ENCODE measurements at places on chromosomes 5 and 9.

DNA sequence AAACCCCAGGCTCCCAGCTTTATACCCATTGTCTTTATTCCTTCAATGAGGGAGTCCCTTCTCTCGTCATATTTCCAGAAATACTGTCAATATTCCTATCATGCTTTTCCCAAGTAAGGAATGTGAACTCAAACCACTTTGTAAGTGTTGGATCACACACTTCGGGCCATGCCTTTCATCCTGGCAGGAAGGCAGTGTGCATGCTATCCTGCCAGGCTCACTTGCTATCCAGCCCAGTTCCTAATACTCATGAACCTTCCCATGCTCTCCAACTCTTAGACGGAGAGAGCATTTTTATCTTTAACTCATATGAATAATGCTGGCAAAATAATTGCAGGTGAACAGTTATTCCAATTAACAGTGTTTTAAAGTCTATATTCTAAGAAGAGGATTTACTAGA is 639.9 kb upstream of the ACO1 start:
- DNase-seq: no peak

- DNase-seq: no peak
These were observed 19.3 kb upstream of the SLC25A51 start for GRCh38 chr9:37923118-37923795.

DNA sequence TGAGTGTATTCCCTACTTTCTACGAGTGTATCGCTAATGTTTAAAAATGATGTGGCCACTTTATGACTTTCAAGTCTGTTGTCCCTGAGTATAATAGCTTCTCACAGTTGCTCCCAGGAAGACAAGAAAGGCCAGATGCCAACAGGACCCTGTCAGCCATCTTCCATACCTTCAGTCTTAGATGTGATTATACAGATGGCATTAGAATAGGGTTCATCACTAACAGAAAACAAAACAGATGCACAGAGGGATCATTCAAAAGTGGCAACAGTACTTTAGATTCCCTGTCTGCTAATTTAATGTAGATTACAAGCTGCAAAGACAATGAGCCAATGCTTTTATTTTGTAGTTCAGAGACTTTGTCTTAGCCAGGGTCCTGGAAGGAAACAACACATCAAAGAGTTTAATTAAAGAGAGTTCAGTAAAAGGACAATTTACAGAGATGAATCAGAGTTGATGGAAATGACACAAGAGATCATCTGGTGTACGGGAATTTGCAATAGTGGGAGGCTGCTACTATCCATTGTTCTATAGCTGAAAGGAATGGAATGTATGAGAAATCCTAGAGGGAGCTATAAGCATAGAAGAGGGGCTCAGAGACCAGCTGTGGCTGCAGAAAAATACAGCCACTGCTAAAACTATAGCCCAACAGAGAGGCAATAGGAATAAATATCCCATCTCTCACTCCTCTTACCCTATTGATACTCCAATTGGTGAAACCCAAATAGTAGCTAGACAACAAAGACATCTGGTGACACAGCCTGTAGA is 393.7 kb upstream of the SMC2 start:
- no peak for DNase-seq

GRCh38 chr5:35822511-35822910 is 34.2 kb upstream of the IL7R start:
- DNase-seq: no peak

- no peak for DNase-seq
These were observed 153.2 kb downstream of the GOLPH3 start for GRCh38 chr5:32020946-32021345.

DNA sequence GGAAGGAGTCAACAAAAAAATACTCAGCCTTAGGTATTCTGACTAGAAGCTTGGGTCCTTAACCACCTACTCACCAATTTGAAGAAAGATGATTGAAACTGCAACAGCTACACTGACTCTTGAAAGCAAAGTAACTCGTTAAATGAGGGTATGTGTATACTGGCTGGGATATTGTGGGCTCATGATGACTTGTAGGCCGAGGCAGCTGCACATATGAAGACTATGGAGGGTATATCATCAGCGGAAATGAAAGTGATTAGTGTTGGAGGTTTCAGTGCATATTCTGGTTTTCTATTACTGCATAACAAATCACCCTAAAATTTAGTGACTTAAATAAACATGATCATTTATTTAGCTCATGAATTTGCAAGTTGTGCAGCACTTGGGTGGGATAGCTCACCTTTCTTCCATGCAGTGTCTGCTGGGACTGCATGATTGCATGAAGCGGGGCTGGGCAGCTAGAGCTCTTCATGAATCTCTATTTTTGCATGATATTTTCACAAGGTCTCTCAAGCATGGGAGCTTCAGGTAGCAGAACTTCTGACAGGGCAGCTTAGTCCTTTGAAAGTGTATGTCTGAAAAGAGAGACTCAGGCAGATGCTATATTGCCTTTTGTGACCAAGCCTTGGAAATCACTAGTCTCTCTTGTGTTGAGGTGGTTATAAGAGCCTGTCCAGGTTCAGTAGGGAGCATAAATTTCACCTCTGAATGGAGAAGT is 96.1 kb upstream of the CDKN2B start:
- DNase-seq: no peak

- no peak for DNase-seq
These were observed 5.6 kb downstream of the RMI1 start for GRCh38 chr9:83986195-83986594.

GRCh38 chr5:166302166-166302565 is 1989.3 kb upstream of the WWC1 start:
- no peak for DNase-seq

- DNase-seq: no peak
These were observed 114.3 kb downstream of the KCTD16 start for GRCh38 chr5:144284931-144285502.

GRCh38 chr5:93715327-93715726 is 26.1 kb downstream of the POU5F2 start:
- DNase-seq: peak; percentile 15

- DNase-seq: no peak
These were observed 108.0 kb upstream of the TSLP start for GRCh38 chr5:110963495-110963894.

DNA sequence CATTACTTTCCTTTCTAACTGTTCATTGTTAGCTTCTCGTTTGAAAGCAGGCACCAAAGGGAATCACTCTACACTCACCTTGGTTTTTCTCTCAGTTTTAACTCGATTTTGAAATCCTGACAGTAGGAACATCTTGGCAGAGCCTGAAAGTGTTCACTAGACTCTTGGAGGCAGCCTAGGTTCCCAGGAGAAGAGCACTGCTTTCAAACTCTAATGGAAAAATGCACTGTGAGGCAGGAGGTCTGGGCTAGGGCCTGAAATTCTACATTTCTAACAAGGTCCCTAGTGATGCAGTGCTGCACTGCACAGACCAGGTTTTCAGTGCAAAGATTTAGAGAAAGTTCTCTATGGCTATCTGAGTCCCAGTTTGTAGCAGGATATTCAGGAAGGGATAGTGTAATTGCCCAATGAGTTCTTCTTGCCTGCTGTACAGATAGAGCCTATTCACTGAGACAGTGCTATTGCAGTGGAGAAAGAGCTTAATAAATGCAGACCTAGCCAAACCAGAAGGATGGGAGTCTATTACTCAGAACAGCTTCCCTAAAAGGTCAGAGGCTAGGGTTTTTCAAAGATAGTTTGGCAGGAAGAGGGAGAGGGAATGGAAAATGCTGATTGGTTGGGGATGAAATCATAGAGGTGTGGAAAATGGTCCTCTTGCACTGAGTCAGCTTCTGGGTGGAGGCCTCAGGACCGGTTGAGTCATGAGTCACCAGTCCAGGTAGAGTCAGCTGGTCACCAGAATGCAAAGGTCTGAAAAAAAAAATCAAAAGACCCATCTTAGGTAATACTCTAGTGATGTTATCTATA is 153.9 kb downstream of the GPBP1 start:
- DNase-seq: no peak

GRCh38 chr9:121667890-121668289 is 16.5 kb downstream of the DAB2IP start:
- no peak for DNase-seq

DNA sequence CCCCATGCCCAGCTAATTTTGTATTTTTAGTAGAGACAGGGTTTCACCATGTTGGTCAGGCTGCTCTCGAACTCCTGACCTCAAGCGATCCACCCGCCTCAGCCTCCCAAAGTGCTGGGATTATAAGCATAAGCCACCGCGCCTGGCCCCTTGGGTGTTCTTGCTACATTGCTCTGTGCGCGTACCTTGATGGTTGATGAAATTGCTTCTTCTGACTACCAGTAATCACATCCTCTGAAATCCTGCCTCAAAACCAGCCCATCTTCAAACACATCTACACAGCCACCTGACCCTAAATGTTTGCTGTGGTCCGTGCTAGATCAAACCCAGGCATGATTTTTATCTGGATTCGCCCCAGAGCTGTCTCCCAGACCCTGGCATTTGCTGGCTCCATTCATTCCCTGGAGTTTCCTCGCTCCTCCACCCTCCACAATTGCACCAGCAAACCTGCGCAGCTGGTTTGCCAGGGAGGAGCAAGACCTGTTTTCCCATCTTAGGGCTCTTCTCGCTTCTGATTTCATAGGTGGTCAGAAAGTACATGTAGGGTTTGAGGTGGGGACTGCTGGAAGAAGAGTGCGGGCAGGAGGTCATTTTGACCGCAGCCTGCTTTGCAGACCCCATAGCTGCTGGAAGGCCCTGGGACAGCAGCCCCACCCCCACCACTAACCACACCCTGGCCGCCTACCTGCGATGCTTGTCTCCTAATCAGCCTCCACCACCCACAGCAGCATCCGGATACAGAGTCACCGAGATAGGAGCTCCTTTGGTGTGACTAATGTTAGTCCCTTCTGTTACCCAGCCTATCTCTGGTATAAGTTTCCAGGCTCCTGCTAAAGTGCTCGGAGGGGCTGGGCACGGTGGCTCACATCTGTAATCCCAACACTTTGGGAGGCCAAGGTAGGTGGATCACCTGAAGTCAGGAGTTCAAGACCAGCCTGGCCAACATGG is 22.7 kb downstream of the SWI5 start:
- no peak for DNase-seq

DNA sequence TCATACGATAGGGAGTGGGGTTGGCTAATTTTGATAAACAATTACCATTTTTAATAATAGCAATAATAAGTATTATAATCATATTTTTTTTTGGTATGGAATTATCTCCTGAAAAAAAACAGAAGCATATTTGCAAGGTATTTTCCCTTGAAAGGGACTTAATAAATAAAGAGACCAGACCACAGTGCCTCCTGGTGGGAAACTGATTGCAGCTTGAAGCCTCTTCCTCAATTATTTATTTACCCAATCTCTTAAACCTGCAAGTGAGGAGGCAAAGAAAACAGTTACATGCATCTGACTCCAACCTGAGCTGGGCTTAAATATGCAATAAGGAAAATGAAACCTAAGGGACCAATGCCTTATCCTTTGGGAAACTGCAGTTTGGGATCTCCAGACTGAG is 388.1 kb upstream of the ACO1 start:
- DNase-seq: no peak

- DNase-seq: peak; percentile 42
These were observed 250.2 kb downstream of the PDZD2 start for GRCh38 chr5:31889001-31889561.

GRCh38 chr5:36444582-36445418 is 143.1 kb upstream of the RANBP3L start:
- no peak for DNase-seq

GRCh38 chr9:109894921-109895758 is 115.1 kb downstream of the PALM2AKAP2 start:
- DNase-seq: no peak

GRCh38 chr9:108547411-108548135 is 308.2 kb downstream of the ACTL7B start:
- DNase-seq: no peak

- DNase-seq: no peak
These were observed 597 bp upstream of the CENPH start for GRCh38 chr5:69188811-69189161.

DNA sequence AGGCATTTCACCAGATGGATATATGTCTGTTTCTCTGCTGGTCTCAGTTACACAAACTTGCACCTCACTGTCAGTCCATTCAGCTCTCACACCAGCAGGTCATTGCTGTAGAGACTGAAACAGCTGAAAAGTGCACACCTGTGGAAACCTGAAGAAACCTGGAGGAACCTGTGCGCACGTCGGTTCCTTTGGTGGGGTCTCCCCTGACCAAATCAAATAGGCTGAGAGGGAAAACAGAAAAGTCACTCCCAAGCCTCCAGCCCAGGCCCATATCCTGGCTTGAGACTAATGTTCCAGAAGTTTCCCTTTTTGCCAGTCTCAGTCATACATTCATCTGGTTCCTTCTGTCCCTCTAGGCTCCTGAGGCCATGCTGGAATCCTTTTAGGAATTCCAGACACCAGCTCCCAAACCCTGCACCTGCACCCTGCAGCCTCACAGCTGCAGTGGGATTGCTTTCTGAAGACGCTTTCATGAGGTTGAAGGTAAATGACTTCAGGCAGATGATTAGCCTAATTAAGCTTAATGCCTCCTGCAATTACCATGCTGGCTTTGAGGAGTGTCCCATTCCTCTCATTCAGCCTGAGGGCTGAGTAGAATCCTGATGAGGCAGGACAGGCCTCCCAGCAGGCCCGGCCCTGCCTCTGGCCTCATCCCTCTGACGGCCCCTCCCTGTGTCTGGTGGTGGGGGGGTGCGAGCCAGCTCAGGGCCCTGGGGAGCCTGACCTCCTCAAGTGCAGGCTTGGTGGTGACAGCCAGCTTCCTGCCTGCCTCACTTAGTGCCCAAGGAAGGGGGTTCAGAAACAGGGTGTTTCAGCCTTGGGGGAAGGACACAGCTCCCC is 24.3 kb upstream of the CXCL14 start:
- no peak for DNase-seq

GRCh38 chr9:87518702-87519335 is 21.2 kb downstream of the DAPK1 start:
- no peak for DNase-seq

DNA sequence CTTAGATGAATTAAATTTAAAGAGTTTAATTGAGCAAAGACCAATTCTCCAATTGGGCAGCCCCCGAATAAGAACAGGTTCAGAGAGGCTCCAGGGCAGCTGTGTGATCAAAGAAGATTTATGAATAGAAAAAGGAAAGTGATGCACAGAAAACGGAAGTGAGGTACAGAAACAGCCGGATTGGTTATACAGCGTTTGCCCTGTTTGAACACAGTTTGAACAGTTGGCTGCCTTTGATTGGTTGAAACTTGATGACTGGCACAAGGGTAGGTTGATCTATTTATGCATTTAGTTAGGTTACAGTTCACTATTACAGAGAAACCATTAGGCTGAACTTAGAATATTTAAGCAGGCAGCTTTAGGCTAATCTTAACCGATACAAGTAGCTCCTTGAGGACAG is 29.5 kb downstream of the NIM1K start:
- no peak for DNase-seq

DNA sequence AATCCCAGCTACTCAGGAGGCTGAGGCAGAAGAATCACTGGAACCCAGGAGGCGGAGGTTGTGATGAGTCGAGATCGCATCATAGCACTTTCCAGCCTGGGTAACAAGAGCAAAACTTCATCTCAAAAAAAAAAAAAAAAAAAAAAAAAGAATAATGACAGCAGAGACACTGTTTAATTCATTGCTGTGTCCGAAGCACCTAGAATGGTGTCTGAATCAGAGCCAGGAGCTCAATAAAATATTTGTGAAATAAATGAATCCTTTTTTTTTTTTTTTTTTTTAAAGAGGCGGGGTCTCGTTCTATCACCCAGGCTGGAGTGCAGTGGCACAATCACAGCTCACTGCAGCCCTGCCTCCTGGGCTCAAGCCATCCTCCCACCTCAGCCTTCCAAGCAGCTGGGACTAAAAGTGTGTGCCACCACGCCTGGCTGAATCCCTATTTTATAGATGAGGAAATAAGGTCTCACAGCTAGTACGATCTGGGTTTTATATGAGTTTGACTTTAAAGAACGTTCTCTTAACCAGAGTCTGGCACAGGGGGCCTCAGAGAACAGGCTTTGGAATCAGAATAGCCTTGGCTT is 47.8 kb downstream of the THOC3 start:
- DNase-seq: no peak

- DNase-seq: no peak
These were observed 14.9 kb downstream of the COL5A1 start for GRCh38 chr9:134656334-134657006.

All from NCI-H774 (cell line).